ENCODE measurements at places on chromosomes 6 and 20. TPM values are rescaled to one million over a fixed set of nuclear protein-coding genes. Genes with fewer than 3 reads are reported as not detected.

The HEY2 gene
- total RNA-seq, result 0.25 TPM

The HLA-DQB1 gene
- total RNA-seq, result not detected

The CPNE5 gene
- 0.18 TPM for total RNA-seq

The ETV7 gene
- 0.09 TPM for total RNA-seq

The KIF25 gene
- not detected for total RNA-seq

The FNDC1 gene
- 0.16 TPM for total RNA-seq

The MYCT1 gene
- total RNA-seq, result 2.6 TPM

All from fibroblast of the aortic adventitia (primary cell).